Breast epithelium (tissue), 4 donors: ENCODE measurements at places on chromosomes 2 and 18. TPM values are rescaled to one million over a fixed set of nuclear protein-coding genes. Genes with fewer than 3 reads are reported as not detected.

Gene CYP27A1
- total RNA-seq = 65.0 TPM

Gene POTEJ
- total RNA-seq = not detected

Gene IMP4
- 113 TPM for total RNA-seq

Gene PAX3
- 2.3 TPM for total RNA-seq

Gene CYS1
- 1.3 TPM for total RNA-seq

Gene CCDC74B
- 2.7 TPM for total RNA-seq

- no peak for DNase-seq
Measured at GRCh38 chr2:163716101-163716500, 19.7 kb downstream of the FIGN start.

DNA sequence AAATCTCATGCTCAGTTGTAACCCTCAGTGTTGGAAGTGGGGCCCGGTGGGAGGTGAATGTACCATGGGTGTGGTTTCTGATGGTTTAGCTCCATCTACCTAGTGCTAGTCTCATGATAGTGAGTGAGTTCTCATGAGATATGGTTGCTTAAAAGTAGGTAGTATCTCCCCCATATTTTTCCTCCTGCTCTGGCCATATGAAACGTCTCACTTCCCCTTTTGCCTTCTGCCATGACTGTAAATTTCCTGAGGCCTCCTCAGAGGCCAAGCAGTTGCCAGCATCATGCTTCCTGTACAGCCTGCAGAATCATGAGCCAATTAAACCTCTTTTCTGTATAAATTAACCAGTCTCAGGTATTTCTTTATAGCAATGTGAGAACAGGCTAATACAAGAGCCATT, 62.8 kb upstream of the RNF152 start:
- DNase-seq = no peak

DNA sequence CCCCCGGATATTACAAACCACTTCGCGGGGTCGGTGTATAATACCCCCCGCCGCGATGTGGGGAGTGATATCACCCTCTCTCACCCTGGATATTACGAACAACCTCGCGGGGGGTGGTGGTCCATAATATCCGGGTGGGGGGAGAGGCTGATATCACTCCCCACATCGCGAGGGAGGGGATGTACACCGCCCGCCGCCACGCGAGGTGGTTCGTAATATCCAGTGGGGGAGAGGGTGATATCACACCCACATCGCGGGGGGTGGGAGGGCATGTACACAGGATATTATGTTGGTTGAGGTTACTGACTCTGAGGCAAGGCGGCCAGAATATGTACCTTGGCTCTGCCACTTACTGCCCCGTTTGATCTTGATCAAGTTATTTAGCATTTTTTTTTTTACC, 14.8 kb upstream of the CWC22 start:
- DNase-seq = no peak

GRCh38 chr2:123720760-123721159, 304.3 kb upstream of the CNTNAP5 start:
- no peak for DNase-seq

DNA sequence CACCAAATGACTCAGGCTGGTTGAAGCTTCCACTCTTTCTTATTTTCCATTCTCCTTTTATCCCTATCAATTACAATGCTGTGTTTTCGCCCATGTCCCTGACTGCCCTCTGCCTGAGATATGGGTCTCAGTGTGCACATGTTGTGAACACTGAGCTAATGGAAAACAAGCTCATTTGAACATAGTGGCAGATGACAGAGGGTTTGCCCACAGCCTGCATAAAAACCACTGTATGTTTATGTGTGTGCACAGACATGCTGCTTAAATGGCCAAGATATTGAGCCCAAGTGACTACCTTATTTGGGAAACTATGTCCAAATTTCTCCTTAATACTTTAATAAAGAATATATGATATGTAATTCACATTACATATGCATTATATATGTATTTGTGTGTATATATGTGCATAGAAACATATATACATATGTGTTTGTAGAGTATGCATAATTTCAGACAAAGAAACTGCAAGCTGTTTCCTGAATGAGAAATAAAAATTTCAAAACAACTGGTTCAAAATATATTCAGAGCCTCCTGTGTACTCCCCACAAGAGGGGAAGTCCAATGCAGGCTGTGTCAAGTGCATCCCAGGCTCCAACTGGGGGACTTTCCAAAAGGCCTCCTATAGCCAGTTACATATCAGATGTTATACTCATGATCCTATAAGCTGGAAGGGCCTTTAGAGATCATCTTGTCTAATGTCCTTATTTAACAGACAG, 92.7 kb upstream of the CD302 start:
- no peak for DNase-seq

DNA sequence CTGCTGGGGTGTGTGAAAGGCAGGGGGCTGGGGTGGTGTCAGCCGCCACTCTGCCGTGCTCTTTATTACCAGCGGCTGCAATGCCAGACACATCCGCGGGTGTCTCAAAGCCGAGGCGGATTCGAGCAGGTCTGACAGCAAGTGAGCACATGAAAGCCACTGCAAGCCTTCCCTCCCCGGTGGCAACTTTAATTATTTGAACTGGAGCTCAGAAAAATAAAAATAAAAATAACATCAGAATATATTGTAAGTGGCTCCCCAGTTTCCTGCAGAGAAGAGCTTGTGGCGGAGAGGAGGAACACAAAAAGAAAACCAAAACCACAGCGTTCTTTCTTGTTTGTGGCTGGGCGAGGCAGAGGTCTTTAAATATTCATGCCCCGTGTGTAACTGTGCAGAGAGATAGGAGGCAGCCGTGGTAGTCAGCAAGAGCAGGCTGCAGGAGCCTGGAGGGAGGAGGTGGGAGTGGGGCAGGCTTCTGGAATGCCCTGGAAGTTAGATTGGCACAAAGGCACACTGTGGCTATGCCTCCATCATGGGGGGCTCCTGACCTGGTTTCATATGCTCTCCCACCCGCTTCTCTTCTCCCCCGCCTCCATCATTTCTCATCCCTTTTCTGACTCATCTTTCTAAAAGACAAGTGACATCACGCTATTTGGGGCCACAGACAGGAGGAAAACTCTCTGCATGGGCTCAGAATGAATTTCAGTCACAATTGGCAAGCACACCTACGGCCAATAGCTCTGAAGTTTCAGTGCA, 199.8 kb downstream of the CLIP4 start:
- DNase-seq = no peak

GRCh38 chr18:26621161-26622026, 73.0 kb upstream of the KCTD1 start:
- no peak for DNase-seq

- DNase-seq = no peak
Measured at GRCh38 chr2:6506859-6507258, 358.8 kb downstream of the CMPK2 start.

DNA sequence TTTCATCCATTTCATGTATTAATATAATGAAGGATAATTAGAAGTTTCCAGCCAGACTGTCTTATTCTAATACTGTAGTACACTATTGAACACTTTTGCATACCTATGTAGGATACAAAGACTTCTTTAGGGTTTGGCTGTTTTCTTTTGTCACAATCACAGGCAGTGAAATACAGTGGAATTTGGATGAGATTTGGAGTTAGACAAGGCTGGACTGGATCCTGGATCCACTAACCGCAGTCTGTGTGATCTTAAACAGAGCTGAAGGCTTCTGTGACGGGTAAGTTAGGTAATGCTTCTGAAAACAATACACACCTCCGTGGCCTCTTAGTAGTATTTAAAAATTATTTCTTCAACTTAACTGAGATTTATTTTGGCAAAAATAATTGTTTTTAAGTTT, 1128.6 kb upstream of the CDH2 start:
- DNase-seq = no peak

DNA sequence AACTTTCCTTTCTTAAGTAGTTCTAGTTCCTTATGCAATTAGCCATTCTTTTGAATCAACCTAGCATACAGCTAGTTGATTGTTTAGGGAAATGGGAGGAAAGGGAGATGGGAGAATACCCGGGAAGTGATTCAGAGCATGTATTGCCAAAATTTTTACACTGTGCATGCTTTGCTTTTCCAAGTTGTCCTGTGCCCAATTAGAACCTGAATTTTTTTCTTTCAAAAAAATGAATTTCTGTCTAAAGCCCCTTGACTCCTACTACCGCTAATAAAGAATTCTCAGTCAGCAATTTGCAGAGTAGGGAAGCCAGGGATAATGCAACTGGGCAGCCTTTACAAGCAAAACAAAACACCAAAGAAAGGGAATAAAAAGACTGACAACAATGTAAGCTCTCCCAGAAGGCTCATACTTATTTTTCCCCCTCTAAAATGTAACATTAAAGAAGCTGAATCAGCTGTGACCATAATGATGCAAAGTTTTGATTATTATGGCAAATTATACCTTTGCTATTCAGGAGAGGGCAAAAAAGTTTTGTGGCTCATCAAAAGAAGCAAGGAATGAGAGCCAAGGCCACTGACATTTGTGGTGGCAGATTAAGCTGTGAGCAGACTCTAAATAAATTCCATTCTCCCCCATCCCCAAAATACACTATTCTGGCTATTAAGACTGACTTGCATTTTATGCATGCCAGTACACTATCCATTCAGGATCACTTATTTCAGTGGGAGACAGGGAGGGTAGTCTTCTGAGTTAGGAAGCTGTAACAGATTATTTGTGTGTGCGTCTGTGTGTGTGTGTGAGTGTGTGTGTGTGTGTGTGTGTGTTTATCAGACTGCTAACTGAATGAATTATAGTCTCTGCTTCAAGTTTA, 174.3 kb downstream of the ERBB4 start:
- no peak for DNase-seq

GRCh38 chr2:133240491-133241223, 327.6 kb downstream of the NCKAP5 start:
- DNase-seq = no peak

DNA sequence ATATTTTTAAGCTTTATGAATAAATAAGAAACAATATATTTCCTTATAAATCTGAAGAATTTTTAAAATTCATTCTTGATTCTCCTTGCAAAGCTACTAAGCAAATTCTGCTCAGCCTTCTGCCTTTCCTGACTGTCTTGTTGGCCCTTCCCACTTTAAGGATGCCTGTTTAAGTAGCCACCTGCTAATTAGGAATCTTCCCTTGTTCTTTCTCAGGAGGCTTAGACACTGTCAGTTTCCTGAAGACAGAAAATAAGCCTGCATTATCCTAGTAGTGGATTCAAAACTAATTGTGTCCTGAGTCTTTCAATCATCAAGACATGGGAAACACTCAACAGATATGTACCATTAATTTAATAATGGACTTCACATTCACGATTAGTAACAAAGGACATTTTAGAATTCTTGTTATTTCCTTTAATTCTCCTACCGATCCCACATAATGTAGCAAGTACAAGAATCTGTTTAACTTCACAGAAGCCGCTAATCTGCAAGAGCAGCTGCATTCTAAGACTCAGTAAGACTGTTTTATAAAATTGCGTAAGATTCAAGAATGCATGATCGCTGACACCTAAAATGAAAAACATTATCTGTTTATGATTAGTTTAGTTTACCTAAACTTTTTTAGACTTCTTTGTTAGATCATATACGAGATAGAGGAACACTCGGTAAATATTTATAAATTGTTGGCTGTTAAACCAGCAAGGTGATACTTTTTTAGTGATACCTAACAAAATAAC, 445.4 kb upstream of the DSEL start:
- no peak for DNase-seq

- DNase-seq = no peak
Measured at GRCh38 chr2:189608170-189608569, 27.6 kb upstream of the SLC40A1 start.

DNA sequence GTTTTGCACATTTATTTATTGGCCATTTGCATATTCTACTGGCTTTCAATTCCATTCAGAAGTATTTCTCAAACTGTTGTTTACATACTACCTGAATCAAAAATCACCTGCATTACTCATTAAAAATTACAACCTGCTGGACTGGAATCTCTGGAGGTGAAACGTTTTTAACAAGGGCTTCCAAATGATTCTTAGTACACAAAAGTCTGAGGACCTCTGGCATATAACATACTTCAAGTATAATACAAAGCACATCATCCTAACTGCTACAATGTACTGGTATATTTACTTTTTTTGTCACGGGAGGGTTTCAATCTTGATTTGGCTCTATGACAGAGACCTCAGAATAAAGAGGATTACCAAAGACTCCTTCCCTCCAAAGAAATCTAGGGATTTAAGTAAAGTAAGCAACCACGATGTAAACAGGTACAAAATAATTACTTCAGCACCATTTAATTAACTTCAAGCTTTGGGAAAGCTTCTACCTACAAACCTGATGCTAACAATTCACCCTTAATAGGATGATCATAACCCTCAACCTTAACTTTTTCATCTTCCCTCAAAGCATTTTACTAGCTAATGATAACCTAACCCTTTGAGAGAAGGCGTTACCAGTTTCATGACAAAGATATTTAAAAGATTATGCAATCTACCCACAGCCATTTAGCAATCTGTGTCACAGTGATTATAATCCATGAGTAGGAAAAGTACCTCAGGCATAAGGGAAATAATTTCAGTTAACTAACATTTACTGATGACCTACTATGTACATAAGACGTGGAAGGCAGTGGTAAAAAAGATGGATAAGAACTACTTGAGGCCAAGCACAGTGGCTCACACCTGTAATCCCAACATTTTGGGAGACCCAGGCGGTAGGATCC, 24.7 kb downstream of the ATAD2B start:
- DNase-seq = no peak
